ENCODE measurements at places on chromosomes 6 and 20.

GRCh38 chr20:46689754-46690085 lies 476 bp upstream of the TP53RK start:
- no peak for DNase-seq

DNA sequence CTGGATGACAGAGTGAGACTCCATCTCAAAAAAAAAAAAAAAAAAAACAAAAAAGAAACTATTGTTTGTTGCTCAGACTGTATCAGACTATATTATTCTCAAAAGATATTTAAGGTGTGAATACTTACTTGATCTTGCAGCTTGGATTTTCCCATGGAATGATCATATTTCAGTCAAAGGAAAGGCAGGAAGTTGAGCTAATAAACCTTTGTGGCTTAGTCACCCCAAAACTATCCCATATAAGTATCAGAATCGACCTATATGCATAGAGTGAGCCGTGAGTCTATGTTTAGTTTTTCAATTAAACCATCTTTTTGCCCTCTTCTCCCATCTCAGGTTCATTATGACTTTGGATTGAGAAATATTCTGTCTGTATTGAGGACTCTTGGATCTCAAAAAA lies 152.6 kb downstream of the DNAH8 start:
- no peak for DNase-seq

GRCh38 chr6:11925805-11926204 lies 86.3 kb upstream of the HIVEP1 start:
- no peak for DNase-seq

GRCh38 chr6:143090314-143091044 lies 29.8 kb downstream of the AIG1 start:
- DNase-seq = no peak

DNA sequence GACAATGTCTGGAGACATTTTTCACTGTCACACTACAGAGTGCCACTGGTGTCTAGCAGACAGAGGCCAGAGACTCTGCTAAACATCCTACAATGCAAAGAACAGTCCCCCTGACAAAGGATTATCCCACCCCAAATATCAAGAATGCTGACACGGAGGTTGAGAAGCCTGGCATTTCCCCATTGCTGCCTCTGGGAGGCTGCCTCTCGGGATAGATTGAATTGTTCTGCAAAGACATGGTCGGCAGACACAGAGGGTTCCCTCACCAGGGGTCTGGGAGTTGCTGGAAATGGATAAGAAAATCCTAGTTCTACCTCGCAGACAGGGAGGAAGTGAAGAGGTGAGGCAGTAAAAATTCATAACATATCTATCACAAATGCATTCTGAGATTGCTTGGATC lies 166.4 kb upstream of the AGPAT4 start:
- no peak for DNase-seq

DNA sequence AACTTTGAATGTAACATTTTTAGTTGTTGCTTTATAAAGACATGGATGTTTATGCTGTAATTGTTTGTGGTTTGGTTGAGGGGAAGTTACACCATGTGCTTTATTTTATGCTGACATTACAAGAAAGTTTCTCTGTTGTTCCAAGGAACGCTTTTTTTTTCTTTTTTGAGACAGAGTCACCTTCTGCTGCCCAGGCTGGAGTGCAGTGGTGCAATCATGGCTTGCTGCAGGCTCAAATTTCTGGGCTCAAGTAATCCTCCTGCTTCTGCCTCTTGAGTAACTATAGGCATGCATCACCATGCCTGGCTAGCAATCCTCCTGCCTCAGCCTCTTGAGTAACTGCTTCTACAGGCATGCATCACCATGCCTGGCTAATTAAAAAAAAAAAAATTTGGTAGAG lies 21.0 kb upstream of the IFNGR1 start:
- peak; percentile 91 for DNase-seq

GRCh38 chr20:44324343-44324742 lies 12.5 kb upstream of the R3HDML start:
- no peak for DNase-seq

DNA sequence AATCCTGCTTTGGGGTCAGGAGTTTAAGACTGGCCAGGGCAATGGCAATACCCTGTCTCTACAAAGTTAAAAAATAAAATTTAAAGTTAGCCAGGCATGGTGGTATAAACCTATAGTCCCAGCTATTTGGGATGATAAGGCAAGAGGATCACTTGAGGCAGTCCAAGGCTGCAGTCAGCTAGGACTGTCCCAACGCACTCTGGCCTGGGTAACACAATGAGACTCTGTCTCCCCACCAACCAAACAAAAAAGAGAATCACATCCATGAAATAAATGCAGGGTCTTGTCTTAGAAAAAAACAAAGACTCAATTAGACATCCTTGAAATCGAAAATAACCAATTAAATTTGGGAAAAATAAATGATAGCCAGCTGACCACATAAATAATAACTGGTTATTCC lies 88.9 kb downstream of the PHIP start:
- no peak for DNase-seq

DNA sequence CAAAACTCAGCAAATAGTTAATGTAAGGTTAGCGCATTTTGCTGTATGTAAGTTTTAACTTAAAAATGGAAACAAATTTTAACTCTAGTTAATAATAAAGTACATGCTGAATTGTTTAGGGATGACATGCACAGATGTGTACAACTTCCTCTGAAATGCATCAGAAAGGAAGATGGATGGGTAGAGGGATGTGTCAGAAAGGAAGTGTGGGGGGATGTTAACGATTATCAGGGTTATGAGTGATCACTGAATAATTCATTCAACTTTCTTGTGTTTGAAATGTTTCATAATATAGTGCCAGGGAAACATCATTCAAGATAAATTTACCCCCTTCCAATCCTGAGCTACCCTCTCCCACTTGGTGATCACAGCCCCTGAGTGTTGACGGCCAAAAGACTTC lies 87.6 kb downstream of the FOXA2 start:
- DNase-seq = no peak

DNA sequence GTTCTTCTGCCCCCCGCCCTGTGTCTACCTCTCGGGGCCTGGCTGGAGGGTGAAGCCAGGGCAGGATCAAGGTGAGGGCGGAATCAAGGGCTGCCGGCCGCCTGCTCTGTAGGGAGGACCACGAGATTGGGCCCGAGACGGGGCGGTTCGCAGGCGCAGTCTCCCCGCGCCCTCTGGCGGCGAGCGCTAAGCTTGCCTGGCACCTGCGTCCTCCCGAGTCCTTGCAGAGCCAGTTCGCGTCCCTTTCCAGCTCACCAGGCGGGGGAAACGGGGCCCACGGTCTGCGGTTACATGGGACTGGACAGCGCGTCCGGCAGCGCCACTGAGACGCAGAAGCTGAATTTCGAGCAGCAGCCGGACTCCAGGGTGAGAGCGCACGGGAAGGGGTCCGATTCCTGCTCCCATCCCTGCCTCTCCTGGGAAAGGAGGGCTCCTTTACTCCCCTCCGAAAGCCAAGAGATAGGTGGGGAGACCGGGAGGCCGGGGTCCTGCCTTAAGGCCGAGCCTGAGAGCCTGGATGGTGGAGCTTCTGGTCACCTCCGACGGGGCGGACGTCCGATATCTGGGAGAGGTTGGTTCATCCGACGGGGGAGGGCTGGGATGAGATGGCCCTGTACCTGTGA lies 3.6 kb upstream of the MATN4 start:
- peak; percentile 89 for DNase-seq

DNA sequence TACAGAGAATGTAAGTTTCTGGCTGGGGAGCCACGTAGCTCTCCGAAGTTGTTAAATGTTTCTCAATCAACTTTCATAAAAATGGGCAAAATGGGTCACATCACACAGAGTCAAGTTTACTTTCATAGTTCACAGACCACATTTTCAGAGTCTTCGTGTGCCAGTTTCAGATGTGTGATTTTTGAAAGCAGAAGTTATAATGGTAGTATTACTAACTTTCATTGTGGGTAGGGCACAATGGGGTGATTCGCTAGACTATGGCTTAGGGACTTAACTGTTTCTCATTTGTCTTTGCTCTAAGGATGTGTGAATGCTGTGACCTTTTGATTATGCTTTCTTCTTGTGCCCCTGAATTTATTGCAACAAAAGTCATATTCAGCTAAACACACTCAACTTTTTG lies 109.0 kb upstream of the SUPT3H start:
- no peak for DNase-seq

GRCh38 chr6:42400886-42401612 lies 50.7 kb downstream of the TRERF1 start:
- DNase-seq = no peak

GRCh38 chr6:11692451-11693376 lies 85.9 kb downstream of the ADTRP start:
- DNase-seq = no peak

- DNase-seq = peak; percentile 85
These were observed 4.8 kb downstream of the PHF20 start for GRCh38 chr20:35776513-35777101.

DNA sequence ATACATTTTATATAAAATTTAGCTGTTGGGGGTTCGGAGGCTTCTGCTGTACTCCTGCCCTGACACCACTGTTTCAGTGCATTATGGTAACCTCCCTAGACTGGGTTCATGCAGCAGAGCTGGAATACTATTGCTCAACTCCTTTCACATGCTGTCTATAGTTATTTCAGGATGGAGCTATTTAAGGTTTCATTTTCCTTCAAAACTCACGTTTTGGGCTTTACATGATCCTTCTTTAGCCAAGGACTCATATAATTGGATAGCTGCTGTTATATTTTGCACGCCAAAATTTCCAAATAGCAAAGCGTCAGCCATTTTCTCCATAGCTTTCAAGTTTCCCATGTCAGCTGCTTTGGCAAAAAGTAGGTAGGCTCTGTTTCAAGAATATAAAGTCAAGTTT lies 76.8 kb downstream of the SEL1L2 start:
- DNase-seq = no peak

- no peak for DNase-seq
These were observed 137.8 kb upstream of the SPACA1 start for GRCh38 chr6:87909849-87910248.

DNA sequence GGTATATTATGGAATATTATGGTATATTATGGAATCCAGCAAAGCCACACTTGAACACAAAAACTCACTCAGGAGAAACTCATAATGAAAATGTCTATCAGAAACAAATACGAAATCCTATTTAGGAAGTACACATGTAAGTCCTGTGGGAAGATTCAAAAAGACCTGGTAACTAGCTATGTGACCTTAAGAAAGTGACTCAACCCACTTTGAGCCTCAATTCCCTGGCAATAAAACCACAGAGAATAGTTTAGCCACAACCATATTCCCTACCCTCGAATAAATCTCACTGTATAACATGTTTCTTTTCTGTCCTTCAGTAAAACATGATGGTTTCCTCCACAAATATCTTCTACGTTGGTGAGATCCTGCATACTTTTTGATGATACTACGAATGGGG lies 56.4 kb downstream of the ZMYND8 start:
- no peak for DNase-seq

DNA sequence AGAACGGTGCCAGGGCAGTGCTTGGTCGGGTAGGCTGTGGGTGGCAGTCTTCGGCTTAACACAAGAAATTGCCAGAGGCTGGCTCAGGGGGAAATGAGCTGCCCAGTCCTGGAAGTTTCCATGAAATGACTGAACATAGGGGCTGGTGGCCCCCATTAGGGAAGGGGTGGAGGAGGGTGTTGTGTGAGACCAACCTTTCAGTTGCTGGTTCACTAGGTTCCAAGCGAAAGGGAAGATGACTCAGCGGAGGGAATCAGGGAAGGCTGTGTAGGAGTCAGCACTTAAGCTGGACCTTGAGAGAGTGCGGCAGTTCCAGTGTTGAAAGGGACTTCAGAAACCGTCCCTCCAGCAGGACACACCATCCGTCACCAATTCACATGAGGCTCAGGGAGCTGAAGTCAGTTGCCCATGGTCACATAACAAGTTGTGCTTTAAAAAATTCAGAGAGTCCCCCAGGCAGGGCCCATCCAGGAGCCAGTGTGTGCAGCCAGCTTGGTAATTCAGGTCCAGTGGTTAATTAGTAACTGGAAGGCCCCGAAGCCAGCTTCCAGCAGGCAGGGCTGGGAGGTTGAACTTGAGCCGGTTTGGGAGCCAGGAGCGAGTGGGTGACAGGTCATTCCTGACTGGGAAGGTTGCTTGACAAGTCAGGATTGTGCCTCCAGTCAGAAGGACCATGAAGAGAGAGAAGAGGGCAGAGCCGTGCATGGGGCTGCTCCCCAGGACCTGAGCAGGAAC lies at the start of gene SGK2:
SGK2 (plus strand) TSS at position 616 of the 735 bp plus-strand sequence. CDS start 7,469 bp downstream, outside the sequence.
- DNase-seq = peak; percentile 57

DNA sequence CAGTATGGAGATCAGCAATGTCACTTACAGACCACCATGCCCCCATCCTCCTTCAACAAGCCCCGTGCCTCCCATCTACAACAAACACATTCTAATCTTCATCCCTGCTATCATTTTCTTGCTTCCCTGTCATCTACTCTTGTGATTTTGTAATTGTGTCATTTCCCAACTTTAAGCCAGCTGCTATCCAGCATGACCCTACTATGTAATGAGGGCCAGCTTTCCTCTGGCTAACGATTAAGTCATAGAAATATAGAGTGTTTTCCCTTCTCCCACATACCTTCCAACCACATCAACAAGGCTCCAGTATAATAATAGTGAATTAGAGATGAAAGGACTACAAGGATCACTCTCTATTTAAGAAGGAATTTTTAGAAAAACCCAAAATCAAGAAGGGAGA lies 607.0 kb downstream of the TENT5A start:
- DNase-seq = no peak

DNA sequence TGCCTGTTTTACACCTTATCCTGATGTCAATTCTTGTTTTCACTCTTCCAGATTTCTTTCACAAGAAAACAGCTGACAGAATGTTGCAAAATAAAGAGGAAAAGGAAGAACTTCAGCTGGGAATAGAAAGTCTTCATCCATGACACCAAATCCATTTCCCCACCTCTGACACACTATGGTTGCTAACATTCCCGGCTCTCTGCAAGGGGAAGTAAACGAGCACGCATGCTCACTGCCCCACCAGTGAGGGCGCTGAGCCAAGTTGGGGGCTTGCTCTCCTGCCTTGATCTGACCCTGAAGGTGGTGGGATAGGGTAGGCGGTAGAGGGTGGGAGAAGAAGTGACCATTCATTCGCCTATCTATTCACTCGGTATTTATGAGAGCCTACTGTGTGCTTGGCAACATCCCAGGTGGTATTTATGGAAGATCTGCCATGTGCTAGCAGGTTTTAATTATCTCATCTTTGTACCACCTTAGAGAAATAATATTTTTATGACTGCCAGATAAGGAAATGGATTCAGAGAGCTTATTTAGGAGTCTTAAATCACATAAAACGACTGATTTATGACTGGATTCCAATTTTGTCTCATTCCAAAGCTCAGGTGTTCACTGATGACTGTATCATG lies 206.2 kb downstream of the FOXC1 start:
- DNase-seq = no peak

DNA sequence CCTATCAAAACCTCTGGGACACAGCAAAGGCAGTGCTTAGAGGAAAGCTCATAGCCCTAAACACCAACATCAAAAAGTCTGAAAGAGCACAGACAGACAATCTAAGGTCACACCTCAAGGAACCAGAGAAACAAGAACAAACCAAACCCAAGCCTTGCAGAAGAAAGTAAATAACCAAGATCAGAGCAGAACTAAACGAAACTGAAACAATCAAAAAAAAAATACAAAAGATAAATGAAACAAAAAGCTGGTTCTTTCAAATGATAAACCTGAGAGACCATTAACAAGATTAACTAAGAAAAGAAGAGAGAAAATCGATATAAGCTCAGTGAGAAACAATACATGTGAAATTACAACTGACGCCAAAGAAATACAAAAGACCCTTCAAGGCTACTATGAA lies 34.8 kb upstream of the RUNX2 start:
- DNase-seq = no peak

- DNase-seq = no peak
These were observed 78.9 kb upstream of the ISM1 start for GRCh38 chr20:13142143-13142542.
